HFFc6 (cell line): ENCODE measurements at places on chromosomes 3 and 15. TPM values are rescaled to one million over a fixed set of nuclear protein-coding genes. Genes with fewer than 3 reads are reported as not detected.
A peak's percentile ranks its signal among the peaks of the same experiment; 100 is the strongest.

GRCh38 chr15:78207110-78207458 lies 27.3 kb downstream of the ACSBG1 start:
- no peak overlapping the region for H3K4me3 ChIP-seq
- no peaks in the 10 kb centered on the region for H3K36me3 ChIP-seq
- H3K4me1 ChIP-seq = peaks cover 32% of the 10 kb centered on the region
- H3K27ac ChIP-seq = no peak overlapping the region
- DNase-seq = no peak

- H3K36me3 ChIP-seq = peaks cover 8% of the 10 kb centered on the region; the same call in 1 of the 2 replicates
- peak overlapping the region; percentile 97 for H3K27ac ChIP-seq
- peaks cover 4% of the 10 kb centered on the region for H3K27me3 ChIP-seq
Measured at GRCh38 chr15:83285979-83286553, 1.6 kb upstream of the BNC1 start.

The CHL1 gene
- not detected in 3 replicates for total RNA-seq

The NFKBIZ gene
- 51.1 and 55.1 TPM in 2 replicates for total RNA-seq

The PLA2G4D gene
- total RNA-seq = not detected in 2 replicates
